Right cardiac atrium (tissue), 5 donors: ENCODE measurements at places on chromosomes 4 and X.

- no peak for DNase-seq
These were observed 556 bp upstream of the SMARCA5 start for GRCh38 chr4:143512978-143513313.

GRCh38 chr4:187478292-187479140 is 517.1 kb upstream of the ZFP42 start:
- no peak for DNase-seq

GRCh38 chr4:75895744-75896314 is 6.4 kb downstream of the PPEF2 start:
- no peak for DNase-seq

- DNase-seq = no peak
These were observed 350.0 kb upstream of the CASK start for GRCh38 chrX:42273387-42273786.

DNA sequence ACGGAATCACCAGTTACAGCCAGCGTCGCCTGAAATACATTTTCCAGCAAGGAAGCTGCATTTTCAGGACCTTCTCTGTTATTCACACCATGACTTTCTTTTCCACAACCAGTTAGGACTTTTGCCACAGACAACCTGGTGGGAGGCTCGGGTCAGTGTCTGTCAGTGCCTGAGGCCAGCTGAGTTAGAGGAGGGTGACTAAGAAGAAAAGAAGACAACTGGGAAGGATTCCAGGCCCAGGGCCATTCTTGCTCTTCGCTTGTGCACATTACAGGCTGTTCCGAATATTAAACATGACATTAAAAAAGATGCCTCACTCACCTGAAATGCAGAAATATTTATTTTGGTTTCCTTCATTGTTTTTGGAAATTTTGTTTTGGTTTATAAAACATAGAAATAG is 21.4 kb upstream of the CENPU start:
- peak; percentile 47 for DNase-seq

GRCh38 chr4:153579410-153579809 is 104.7 kb upstream of the TLR2 start:
- no peak for DNase-seq

DNA sequence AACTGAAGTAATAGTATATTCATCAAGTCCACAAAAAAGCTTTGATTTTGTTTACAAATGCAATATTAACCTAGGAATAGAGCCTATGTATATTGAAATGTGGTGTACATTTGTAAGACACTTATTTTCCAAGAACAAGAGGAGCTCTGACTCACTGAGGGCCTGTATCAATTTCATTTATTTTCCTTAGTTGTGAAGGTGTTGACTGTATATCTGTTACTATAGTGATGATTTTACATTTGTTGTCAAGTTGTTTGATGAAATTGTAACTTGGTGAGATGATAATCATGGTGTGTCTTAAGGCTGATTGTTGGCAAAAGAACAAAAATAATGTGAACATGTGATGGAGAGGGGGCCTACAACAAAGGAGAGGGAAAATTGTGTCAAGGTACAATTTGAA is 274.9 kb upstream of the TEX13A start:
- no peak for DNase-seq

DNA sequence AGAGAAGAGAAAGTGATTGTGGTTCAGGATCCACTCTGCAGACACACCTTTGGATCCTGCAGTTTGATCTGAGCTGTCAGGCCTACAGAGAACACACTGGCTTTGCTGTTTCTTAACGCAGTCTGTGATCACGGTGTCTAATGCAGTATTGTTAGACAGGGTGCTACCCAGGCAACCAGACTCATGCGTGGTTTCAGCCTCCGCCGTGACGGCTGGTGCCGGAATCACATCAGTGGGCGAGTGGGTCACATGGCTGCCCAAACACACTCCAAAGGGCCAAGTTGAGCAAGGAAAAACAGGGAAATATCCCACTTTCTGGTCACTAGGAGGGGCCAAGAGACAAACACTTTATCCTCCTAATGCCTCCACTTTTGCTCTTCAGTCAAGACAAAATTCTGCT is 27.5 kb downstream of the CCDC149 start:
- peak; percentile 57 for DNase-seq

- no peak for DNase-seq
These were observed 70.3 kb downstream of the DCK start for GRCh38 chr4:71063711-71064110.
